ENCODE measurements at places on chromosomes 11 and 22. TPM values are rescaled to one million over a fixed set of nuclear protein-coding genes. Genes with fewer than 3 reads are reported as not detected.

DNA sequence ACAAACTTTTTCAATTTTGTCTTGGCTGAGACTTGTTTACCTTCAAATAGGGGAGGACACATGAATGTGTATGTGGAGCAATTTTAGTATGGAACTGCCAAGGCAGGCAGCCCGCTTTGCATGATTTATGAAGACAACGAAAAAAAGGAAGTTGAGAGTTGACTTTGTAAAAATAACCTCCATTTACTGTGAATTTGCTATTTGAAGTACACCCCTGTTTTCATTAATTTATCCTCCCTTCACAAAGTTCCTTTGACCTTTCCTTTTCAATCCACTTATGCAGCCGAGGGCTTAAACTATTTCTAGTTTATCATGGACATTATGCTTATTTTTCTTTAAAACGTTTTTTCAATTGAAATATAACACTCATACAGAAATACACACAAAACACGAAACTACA lies 369.6 kb upstream of the CADM1 start:
- DNase-seq, result no peak

GRCh38 chr11:11821899-11822298 lies 19.9 kb upstream of the USP47 start:
- DNase-seq, result no peak

GRCh38 chr11:69669486-69669885 lies 5.7 kb downstream of the LTO1 start:
- no peak for DNase-seq

- DNase-seq, result no peak
These were observed 301.1 kb downstream of the BUD13 start for GRCh38 chr11:116471608-116472256.

GRCh38 chr11:45296075-45296474 lies 9.9 kb upstream of the SYT13 start:
- no peak for DNase-seq

DNA sequence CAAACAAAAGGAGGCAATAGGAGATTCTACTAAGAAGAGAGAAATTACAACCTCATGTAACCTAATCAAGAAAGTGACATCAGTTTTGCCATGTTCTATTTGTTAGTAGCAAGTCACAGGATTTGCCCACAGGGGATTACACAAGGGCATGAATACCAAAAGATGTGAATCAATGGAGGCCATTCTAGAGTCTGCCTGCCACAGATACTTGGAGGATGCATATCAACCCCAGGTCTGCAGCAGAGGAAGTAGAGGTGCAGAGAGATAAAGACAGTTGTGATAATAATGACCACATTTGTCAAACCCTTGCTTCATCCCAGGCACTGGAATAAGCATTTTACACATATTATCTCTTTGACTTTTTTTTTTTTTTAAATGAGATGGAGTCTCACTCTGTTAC lies 2.4 kb upstream of the ASCC2 start:
- DNase-seq, result no peak

DNA sequence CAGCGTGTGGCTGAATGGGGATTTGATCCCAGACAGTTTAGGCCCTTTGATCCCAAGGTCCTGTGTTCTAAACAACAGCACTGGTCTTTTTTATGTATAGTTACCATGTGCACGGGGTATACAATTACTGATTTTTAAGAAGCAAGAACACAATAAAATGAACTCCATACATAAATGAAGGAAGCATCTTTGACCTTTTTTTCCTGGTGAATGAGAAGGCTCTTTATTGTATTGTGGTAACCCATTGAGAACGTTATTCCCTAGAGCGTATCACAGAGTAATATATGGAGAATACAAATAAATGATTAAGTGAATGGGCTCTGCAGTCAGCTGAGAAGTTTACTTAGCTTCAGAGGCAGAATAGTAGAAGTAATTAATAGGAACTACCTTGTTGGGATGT lies 563.6 kb downstream of the NTM start:
- no peak for DNase-seq

DNA sequence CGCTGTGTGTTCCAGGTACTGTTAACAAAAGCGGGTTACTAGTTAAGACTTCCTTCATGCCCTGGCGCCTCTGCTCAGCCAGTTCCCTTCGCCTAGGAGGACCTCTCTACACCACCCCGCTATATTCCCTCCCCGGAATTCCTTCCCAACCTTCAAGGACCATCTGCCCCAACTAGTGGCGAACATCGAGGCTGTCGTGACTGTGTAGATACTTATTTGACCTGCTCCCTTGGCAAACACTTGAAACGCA lies 450 bp upstream of the BCL2L13 start:
- no peak for DNase-seq

- no peak for DNase-seq
These were observed 59.3 kb downstream of the CD82 start for GRCh38 chr11:44624761-44625221.

DNA sequence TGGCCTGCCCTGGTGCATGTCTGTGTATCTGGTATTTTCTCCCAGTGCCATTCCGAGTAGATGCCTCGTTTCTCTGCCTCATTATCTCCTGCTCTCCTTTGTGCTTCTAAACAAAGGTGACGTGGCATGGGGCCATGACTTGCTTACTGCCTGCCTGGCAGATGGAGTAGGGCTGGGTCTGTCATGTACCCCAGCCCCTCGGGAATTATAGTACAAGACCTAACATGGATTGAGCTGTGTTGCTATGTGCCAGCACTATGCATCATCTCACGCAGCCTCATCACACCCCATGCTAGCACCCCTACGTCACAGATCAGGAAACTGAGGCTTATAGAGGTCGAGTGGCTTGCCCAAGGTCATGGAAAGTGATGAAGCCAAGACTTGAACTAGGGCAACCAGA lies 88.1 kb downstream of the GALNT18 start:
- no peak for DNase-seq

GRCh38 chr22:34669001-34669400 lies 397.0 kb upstream of the ISX start:
- no peak for DNase-seq

DNA sequence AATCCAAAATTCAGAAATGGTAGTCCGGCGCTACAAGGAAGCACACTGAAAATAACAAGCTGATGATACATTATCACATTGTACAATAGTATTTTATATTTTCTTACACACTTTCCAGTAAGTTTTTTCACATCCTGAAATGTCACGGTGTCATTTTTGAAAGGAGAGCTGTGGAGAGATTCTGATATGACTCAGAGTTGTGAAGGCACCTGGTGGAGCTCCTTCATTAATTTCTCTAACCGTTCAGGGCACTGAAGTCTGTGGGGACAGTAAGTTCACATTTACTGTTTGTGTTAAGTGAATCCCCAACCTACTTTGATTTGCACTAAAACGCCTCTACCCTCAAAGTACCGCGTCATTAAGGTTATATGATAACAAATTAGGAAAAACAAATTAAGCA lies 13.3 kb downstream of the LDHAL6A start:
- DNase-seq, result no peak

- no peak for DNase-seq
These were observed 19.5 kb upstream of the TAB1 start for GRCh38 chr22:39379756-39380730.

DNA sequence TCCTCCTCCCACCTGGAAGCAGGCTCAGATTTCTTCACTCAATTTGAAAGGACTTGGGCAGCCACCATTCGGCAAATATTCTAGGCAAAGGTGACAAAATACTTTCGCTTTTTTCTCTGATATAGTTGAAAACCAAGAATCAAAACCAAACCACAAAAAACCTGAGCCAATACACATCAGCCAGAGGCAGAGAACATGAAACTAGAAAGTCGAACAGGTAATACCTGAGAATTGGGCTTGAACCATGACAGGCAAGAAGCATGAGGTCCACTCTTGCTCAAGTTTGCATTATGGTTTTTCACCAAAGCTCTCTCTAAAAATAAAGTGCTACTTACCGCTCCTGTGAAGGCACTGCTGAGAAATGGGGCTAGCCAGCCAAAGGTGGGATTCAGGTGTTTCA lies 26.2 kb upstream of the LDLRAD3 start:
- no peak for DNase-seq

Gene SMC1B
- total RNA-seq, result not detected

Gene ZNF214
- 5.3 TPM for total RNA-seq

Gene KRTAP5-8
- not detected for total RNA-seq

Gene OR4C15
- not detected for total RNA-seq

Gene ISX
- not detected for total RNA-seq

Data from dorsolateral prefrontal cortex (tissue), 122 donors.